GM23248 (cell line): ENCODE measurements at places on chromosomes 7 and 10.
A peak's percentile ranks its signal among the peaks of the same experiment; 100 is the strongest.

DNA sequence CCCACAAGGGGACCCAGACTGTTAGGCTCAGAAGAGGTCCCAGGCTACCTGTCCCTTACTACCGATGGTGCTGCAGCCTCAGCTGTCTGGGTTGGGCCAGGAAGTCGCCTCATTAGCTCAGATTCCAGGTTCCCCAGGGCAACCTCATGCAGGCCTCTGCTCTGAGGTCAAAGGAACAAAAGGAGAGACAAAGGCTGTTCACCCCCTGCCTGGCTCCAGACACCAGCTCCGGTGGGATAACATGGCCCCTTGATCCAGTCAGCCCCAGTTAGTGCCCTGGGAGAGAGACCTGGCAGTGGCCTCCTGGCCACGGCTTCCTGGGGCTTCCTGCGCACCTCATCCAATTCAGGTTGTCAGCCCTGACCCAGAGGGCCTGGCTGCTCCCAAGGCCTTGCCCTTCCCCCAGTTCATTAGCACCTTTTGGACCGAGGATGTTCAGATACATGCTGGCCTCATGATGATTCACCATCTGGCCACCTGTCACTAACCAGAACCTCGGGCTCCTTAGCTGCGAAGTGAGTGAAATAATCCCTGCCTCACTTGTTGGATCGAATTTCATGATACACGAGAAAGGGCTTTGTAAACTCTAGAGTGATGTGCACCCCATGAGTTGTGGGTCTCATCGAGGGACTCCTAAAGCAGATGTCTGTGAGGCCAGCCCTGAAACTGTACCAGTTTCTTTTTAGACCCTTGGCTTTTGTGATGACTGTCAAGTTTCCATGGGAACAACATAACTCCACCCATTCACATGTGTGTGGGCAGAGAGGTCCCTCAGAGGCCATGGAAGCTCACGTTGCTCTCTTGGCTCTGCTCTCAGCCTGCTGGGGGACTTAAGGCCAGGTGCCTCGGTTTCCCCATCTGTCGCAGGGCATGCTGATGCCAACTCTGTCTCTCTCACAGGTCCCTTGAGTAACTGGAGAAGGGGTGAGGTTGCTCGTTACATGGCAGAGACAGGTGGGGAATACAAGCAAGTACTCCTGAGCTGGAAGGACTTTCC lies 79.5 kb upstream of the PCBD1 start:
- DNase-seq = peak; percentile 19

DNA sequence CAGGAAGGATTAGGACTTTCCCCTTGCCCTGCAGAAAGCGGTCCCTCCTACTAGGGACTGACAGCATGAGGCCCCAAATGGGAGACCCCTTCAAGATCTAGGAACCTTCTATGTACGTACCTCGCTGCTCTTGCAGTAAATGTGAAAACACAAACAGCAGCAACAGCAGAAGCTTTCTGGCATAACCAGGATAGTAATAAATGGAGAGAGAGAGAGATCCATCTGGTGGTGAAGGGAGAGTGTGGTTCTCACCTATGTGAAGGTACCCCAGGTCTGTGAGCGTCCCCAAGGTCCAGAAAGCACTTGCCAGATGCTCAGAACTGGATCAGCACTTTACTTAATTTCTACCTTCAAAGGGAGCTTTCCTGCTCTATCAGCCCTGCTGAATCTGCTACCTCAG lies 592.7 kb downstream of the PARD3 start:
- no peak for DNase-seq

- DNase-seq = no peak
Measured at GRCh38 chr10:72821606-72822005, 71.9 kb upstream of the OIT3 start.

- DNase-seq = no peak
Measured at GRCh38 chr7:18224138-18224537, 196.5 kb upstream of the PRPS1L1 start.

DNA sequence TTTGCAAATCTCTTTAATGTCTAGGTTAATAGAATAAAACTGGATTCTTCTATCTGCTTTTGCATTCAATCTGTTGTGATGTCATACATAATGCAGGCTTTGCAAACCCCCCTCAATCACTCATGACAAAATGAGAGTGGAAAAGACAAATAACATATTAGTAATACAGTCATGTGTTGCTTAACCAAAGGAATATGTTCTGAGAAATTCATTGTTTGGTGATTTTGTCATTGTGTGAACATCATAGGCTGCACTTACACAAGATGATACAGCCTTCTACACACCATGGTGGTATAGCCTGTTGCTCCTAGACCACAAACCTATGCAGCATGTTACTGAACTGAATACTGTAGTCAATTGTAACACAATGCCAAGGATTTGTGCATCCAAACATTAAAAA lies 87.3 kb upstream of the SEC61G start:
- peak; percentile 40 for DNase-seq

GRCh38 chr10:130869179-130869841 lies 442.2 kb downstream of the TCERG1L start:
- DNase-seq = no peak

DNA sequence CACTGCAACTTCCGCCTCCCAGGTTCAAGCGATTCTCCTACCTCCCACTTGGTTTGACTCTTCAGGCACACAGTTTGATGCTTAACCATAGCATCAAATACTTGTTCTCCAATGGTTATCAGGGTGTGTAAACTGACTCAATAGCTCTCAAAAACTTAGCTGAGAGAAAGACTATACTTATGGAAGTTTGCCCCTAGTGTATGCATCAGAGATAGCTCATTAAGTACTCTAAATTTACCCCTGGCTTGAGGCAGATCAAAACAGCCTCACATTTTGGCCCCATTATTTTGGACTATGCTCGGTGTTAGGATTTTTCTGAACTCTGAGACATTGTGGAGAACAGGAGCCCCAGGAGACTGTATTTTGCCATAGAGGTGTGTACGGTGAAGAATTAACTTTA lies 40.8 kb upstream of the SLC35B4 start:
- peak; percentile 26 for DNase-seq

DNA sequence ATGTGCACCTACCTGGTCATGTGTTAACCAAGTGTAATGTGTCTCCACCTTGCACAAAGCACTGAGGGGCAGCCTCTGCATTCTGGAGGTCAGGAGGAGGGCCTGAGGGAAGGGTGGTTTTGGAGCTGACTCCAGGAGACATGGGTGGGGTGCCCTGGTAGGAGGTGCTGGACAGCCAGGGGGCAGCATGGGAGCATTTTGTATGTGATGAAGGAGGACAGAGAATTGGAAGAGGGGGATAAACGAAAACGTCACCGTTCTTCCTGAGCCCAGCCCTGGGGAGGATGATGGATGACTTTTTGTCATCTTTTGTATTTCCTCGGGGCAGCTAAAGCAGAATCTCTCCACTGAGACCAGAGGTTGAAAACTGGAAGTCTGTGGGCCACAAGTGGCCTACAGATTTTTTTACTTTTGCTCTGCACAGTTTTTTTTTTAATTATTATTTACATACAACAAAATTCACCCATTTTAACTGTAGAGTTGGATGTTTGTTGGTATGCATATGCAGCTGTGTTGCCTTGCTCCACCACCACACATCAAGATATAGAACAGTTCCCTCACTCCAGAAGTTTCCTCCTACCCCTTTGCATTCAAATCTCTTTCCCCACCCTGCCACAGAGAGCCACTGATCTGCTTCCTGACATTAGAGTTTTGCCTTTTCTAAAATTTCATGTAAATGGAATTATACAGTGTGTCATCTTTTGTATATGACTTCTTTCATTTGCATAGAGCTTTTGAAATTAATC lies 242.5 kb downstream of the VTI1A start:
- peak; percentile 14 for DNase-seq

DNA sequence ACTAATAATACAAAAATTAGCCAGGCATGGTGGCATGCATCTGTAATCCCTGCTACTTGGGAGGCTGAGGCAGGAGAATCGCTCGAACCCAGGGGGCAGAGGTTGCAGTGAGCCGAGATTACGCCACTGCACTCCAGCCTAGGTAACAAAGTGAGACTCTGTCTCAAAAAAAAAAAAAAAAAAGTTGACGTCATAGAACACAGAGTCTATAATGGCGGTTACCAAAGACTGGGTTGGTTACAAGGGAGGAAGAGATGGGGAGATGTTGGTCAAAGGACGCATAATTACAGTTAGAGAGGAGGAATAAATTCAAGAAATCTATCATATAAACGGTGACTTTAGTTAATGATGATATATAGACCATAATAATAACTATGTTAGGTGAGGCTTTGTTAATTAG lies 309.7 kb upstream of the HGF start:
- no peak for DNase-seq

DNA sequence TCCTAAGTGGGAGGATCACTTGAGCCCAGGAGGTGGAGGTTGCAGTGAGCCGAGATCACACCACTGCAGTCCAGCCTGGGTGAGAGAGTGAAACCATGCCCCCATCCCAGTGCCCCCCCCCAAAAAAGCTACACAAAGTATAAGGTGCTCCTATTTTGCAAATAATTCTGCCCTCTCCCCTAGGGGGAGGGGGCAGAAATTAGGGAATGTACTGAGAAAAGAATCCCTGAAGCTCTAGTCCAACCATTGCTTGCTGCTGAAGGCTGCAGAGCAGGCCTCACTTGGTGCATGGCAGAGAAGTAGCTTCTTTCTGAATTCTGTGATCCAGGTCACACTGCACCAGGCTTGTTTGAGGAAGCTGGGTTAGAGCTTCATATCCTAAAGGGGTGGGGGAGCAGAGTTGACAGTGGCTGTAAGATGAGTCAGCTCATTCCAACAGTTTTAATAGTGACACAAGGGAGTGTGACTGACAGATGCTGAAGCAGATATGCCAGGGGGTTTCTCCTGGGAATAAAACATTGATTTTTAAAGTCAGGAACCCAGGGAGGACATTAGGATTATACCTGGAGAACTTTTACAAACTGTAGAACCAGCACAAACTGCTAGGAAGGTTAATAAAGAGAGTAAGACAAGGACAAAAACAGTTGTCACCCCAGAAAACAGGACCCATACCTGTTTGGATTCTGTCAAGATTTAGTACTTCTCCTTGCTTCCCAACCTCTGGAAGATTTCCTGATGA lies 32.8 kb upstream of the STRIP2 start:
- peak; percentile 29 for DNase-seq

DNA sequence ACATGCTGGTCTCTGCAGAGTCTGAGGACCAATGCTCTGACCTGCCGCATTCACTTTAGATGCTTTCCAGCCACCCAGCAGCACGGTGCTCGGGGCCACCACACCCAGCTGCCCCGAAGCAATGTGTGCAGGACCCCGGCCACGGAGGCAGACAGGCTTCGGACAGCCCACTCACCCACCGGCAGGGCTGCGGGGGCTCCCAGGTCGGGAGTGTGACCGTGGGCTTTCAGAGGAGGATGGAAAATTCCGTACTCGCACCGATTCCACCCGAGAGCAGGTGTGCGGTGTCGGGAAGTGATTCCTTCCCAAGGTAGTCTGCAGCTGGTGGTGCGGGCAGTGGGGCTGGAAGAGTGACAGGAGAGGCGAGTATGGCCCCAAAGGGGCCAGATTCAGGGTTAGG lies 190.9 kb downstream of the DNAJB6 start:
- DNase-seq = no peak

GRCh38 chr7:18583305-18583704 lies 87.8 kb downstream of the HDAC9 start:
- DNase-seq = peak; percentile 28

DNA sequence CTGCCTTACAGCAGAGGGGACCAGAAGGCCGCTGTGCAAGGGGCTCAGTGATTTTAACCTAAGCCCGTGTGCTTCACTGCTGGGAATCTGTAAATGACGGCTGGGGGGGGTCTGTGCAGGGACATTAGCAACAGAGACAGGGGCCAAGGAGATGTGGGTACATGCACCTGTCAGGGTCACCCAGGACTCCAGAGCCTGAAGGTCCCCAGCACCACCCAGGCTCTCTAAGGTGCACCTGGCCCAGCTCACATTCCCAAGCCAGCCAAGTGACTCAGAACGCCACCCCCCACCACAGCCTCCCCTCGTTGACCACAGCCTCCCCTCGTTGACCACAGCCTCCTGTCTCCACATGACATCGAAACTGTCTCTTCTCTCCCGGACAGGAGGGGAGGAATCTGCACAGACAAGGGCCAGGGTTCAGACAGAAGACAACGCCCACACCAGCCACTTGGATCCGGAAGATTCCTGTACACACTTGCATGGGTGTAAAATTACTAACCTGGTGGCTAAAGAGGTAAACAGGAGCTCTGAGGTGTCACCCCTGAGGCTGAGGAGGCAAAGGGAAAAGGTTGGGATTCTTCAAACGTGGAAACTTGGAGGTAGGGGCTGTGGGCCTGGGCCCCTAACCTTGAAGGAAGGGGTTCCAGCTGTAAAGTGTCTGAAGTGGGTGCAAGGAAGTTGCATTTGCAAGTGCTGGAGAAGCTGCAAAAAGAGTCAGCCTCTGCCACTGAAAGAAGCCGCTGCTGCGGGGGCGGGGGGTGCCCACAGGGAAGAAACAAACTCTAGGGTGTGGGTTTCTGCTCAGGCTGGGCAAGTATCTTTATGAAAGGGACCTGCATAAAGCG lies 27.0 kb downstream of the CALML3 start:
- DNase-seq = no peak

GRCh38 chr10:11493646-11494045 lies 117.8 kb downstream of the USP6NL start:
- no peak for DNase-seq

DNA sequence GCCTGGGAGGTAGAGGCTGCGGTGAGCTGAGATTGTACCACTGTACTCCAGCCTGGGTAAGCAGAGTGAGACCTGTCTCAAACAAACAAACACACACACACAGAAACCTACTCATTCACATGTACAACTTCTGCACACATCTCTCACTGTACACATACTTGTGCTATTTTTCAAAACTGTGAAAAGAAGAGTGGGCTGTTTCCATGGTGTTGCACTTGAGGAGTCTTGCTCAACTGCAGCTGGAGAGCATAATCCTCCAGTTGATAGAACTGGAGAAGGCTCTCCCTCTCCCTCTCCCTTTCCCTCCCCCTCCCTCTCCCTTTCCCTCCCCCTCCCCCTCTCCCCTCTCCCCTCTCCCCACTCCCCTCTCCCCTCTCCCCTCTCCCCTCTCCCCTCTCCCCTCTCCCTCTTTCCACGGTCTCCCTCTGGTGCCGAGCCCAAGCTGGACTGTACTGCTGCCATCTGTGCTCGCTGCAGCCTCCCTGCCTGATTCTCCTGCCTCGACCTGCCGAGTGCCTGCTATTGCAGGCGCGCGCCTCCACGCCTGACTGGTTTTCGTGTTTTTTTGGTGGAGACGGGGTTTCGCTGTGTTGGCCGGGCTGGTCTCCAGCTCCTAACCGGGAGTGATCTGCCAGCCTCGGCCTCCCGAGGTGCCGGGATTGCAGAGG lies 43.7 kb upstream of the DLD start:
- DNase-seq = no peak
